Stimulated activated CD8-positive, alpha-beta memory T cell treated with anti-CD3 and anti-CD28 coated beads, Interleukin-2, amount 100 ng/mL, for 1 hour (primary cell): ENCODE measurements at places on chromosomes 4 and X.

DNA sequence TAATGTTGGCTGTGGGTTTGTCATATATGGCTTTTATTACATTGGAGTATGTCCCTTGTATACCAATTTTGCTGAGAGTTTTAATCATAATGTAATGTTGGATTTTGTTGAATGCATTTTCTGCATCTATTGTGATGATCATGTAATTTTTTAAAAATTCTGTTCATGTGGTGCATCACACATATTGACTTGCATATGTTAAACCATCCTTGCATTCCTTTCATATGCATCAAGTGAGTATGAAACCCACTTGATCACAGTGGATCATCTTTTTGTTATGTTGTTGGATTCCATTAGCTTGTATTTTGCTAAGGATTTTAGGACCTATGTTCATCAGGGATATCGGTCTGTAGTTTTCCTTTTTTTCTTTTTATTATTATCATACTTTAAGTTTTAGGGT is 12.1 kb downstream of the HEPH start:
- no peak for DNase-seq

DNA sequence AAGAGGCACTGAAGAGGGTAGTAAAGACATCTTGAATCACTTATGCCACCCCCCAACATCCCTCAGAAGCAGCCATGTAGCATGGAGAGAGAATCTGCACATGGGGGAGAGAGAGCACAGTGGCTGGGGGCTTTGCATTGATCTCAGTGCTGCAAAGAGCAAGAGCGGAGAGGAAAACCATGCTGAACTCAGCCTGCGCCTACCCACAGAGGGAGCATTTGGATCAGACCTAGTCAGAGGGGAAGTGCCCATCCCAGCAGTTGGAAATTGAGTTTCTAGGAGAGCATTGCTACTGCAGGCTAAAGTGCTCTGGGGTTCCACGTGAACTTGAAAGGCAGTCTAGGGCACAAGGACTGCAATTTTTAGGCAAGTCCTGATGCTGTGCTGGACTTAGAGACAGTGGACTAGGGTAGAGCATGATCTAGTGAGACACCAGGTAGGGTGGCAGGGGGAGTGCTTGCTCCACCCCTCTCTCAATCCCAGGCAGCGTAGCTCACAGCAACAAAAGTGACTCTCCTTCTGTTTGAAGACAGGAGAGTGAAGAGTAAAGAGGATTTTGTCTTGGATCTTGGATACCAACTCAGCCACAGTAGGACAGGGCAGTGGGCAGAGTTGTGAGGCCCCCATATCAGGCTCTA is 9.0 kb upstream of the PROM1 start:
- DNase-seq = no peak

DNA sequence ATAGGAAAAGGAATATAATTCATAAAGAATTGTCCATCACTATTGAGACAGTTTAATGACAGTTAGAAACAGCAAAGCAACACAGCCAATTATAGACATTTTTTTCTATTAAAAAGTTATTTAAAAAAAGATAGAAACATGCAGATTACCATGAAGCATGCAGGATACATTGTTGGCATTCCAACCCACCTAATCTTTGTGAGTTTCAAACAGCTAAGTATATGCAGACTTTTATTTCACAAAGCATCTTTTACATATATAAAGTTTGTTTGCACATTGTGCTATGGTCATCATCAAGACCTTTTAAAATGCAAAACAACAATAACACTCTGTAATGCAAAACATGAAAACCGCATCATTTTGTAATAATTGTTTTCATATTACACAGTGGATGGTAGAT is 125.9 kb upstream of the ETNPPL start:
- no peak for DNase-seq

DNA sequence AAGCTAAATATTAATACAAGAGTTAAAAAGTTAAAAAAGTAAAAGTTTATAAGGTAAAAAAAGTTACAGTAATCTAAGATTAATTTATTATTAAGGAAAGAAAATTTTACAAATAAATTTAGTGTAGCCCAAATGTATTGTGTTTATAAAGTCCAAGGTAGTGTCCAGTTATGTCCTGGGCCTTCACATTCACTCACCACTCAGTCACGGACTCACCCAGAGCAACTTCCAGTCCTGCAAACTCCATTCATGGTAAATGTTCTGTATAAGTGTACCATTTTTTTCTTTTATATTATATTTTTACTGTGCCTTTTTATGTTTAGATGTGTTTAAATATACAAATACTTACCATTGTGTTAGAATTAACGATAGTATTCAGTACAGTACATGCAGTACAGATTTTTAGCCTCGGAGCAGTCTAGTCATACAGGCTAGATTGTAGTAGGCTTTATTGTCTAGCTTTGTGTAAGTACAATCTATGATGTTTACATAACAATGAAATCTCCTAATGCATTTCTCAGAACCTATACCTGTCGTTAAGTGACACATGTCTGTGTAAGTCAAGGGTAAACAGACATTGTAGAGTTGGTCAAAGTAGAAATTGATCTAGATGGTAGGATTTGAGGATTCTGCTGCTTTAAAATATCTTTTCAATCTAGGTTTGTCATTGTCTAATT is 197.7 kb downstream of the GC start:
- no peak for DNase-seq
